SK-MEL-5 (cell line): ENCODE measurements at places on chromosomes 3 and 15.

DNA sequence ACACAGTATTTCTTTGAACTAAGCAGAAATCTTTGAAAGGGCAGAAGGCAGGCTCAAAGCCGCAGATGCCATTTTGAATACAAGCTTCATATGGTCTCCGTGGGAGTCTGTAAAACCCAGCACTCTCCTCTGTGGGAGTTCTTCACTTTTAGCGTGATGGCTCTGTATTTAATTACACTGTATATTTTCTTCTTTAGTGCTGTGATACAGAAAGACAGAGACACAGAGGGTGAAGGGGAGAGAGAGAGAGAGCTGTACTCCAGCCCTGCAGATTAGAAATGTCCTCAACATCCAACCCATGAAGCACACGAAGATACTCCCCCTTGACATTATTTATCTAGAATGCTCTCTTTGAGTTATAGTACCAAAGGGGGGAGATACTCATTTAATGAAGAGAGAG lies 752.6 kb upstream of the NR2F2 start:
- no peak for DNase-seq

GRCh38 chr3:187919048-187919447 lies 173.8 kb upstream of the BCL6 start:
- no peak for DNase-seq

DNA sequence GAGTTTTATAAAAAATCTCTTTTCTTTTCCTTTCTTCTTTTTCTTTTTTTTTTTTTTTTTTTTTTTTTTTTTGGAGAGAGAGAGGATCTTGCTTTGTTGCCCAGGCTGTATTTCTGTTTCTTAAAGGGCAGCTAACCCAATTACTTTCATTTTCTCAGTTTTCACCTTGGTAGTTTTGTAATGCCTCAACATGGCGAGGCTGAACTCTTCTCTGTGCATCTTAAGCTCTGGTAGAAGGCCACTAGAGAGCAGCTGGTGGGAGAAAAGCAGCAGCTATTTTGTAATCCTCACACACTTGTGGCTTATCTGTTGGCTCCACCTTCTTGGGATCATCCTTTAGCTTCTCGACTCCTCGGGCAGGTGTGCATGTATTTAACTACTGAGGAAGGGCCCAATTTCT lies 152.2 kb upstream of the MEIS2 start:
- DNase-seq = no peak

DNA sequence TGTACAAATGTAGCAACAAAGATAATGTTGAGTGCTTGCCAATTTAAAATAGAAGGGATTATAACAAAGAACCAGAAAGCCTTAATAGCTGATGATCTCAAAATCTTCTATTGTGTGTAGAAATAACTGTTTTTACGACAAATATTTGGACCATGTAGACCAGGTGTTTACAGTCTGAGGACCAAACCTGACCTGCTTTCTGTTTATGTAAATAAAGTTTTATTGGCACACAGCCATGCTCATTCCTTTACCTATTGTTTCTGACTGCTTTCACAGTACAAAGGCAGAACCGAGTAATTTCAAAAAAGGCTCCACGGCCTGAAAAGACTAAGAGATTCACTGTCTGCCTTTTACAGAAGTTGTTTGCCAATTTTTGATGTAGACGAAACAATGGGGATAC lies 91.8 kb downstream of the GOLIM4 start:
- no peak for DNase-seq

DNA sequence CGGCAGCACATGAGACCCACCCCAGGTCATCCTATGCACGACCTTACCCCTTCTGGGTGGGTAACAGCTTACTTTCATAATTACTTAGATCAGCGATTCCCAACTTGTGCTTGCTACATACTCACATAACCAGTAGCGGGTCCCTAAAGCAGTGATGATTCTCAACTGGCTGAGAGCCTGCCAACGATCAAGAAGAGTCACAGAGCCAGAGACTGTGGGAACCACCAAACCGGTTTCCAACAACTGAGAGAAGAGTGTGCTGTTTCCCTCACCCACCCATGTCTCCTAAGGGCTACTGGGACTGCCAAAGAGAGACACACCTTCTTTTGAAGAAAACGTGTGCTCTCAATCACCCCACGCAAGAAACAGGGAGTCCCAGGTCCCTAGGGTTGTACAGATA lies 12.0 kb upstream of the XXYLT1 start:
- DNase-seq = no peak

DNA sequence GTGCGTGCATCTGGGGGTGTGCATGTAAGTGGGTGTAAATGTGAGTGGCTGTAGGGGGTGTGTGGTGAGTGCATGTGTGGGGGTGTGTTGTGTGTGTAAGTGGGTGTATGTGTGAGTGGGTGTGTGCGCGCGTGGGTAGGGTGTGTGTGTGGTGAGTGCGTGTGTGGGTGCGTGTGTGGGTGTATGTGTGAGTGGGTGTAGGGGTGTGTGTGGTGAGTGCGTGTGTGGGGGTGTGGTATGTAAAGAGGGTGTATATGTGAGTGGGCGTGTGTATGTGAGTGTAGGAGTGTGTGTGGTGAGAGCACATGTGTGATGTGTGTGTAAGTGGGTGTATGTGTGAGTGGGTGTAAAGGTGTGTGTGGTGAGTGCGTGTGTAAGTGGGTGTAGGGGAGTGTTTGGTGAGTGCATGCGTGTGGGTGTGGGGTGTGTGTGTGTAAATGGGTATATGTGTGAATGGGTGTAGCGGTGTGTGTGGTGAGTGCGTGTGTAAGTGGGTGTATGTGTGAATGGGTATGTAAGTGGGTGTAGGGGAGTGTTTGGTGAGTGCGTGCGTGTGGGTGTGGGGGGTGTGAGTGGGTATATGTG lies 916 bp upstream of the CPN2 start:
- no peak for DNase-seq

GRCh38 chr15:72201391-72201921 lies 3.9 kb upstream of the GRAMD2A start:
- no peak for DNase-seq

DNA sequence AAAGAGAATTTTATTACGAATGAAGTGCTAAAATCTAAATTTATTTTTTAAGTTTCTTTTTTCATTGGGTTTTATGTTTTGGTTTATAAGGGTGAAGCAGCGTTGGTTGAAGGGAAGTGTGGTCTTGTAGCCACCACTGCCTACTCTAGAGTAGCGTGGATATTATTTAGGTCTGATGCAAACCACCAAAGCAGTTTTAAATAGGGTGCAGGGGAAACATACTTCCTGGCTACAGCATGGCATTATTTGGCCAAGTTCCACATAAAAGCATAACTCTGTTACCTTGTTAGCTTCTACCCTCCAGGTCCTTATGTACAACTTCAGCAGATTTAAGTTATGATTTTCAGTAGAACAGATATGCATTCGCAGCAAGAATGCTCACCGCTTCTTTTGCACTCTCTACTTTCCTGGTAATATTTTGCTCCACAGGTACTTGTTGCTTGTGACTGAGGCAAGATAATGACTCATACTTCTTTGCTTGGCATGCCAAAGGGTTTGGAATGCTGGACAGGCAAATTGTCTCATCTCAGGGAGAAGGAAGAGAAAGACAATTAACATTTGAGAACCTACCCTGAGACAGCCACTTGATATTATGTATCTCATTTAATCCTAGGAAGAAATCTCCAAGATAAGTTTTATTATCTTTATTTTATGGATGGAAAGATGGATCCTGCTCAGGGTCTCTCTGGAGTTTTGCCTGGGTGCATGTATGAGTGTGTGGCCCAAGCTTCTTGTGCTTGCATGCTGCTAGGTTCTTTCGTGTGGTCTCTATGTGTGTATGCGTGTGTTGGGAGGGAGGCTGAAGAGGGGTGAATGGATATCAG lies 5.4 kb downstream of the TGFBR2 start:
- no peak for DNase-seq

GRCh38 chr3:31053299-31053698 lies 158.8 kb upstream of the GADL1 start:
- no peak for DNase-seq

GRCh38 chr15:75235051-75235673 lies 23.0 kb upstream of the GOLGA6C start:
- DNase-seq = no peak

- no peak for DNase-seq
Measured at GRCh38 chr15:66251065-66251789, 2.3 kb downstream of the MEGF11 start.

- no peak for DNase-seq
Measured at GRCh38 chr3:72634128-72634527, 214.1 kb downstream of the SHQ1 start.

DNA sequence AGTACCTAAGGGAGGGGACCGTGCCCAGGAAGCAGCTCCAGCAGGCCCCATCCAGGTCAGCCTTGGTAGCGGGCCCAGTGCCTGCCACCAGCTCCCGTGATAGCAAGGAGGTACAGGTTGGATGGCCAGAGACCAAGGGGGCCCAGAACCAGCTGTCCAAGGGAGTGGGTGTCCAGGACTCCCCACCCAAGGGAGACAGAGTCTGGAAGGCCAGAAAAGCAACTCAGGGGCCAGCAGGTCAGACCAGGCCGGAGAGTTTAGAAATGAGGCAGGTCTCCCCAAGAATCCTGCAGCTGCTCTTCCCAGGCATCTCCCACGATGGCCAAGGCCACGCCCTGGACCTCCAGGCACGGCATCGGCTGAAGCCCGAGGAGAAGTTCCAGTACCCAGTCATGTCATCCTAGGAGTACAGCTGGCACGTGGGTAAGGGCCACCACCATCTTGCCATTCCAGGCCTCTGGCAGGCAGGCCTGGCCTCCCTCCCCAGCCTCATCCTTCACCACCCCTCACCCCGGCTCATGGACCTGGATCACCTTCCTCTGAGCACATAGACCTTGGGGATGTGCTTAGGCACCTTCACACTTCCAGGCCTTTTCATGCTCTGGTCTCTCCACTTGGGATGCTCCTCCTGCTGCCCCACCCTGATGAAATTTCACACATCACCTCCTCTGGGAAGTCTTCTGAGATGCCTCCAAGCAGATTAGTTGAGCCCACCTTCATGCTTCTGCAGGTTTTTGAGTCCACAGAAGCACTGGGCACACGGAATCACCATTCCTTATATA lies 30.5 kb downstream of the DNASE1L3 start:
- no peak for DNase-seq

GRCh38 chr3:173253471-173253870 lies 112.4 kb upstream of the SPATA16 start:
- DNase-seq = no peak

DNA sequence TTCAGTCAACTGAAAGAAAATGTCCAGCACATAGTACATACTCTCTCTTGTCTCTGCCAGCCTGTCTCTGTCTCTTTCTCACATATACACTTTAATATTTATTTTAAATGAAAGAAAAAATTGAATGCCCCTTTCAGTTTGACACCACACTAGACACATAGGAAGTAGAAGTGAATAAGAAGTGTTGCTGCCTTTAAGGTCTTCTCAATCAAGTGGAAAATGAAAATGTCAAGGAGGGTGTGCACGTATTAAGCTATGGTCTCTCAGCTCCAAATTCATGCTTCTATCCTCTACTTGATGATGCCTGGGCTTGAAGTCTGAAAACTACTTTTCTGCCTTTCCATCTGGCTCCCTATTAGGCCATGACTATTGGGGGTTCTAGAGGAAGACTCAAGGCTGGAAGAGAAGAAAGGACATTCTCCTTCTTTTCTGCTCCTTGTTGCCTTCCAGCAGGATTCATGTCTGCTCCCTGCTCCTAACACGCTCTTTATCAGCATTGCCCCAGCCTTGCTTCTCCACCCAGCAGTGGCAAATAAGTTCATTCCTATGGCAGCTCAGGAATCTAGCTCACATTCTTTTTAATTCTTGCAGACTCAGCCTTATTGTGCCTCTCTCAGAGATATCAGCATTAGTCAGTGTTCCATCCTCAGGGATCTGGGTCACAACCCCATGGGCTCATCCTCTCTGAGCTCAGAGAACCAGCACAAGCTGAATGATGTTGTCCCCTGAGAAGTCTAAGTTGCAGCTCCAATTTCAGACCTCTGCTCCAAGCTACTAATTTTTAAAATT lies 609.1 kb upstream of the GRM7 start:
- DNase-seq = no peak
